ENCODE measurements at places on chromosomes 12 and 14.

DNA sequence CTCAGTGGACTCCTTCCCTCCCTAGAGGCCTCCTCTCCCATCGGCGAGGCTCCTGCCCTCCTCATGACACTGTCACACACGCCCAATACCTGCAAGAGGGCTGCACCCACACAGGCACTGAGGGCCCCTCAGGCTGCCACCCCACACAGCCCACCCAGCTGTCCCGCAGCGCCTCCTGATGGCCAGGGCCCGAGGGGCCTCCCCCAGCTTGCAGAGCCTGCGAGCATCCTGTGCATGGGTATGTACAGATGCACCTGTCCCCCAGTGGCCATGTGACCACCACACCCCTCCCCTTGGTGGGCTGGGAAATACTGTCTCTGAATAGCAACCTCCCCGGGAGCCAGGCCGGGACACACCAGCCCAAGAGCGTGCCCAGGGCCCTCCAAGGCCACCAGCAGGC is 19.0 kb upstream of the NUDT14 start:
- DNase-seq, result no peak

- DNase-seq, result no peak
Measured at GRCh38 chr12:41656454-41656853, 468.3 kb downstream of the PDZRN4 start.

DNA sequence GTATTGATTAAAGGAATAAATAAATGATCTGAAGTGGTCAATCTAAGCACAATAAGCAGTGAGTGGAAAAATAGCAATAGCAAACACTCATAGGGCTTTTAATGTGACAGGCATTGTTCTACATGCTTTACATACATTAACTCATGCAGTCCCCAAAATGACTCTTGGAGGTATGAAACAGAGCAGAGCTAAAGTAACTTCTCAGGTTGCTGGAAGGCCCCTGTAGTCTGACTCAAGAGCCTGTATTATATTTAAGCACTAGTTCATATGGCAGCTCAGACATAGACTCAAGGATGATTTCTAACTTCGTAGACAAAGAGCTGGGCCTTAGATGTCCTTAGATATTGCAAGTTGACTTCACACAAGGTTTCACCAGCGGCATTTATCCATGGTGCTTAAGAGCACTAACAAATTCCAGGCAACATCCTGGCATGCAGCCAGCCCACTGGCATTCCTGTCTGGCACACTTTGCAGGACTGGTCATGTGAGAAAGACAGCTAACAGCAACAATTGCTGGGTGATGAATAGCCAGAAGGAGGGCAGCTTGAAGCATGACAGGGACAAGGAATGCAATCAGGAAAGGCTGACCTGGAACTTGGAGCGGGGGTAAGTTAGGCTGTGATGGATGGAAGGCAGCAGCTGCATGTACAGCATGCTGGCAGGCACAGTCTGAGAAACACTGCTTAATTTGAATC is 22.9 kb upstream of the KTN1 start:
- no peak for DNase-seq

- DNase-seq, result no peak
Measured at GRCh38 chr14:93299866-93300265, 33.0 kb downstream of the BTBD7 start.

- DNase-seq, result peak; percentile 58
Measured at GRCh38 chr12:108772247-108772646, 40.9 kb upstream of the CORO1C start.

GRCh38 chr12:54010053-54010971 is 1.5 kb downstream of the HOXC8 start:
- no peak for DNase-seq

DNA sequence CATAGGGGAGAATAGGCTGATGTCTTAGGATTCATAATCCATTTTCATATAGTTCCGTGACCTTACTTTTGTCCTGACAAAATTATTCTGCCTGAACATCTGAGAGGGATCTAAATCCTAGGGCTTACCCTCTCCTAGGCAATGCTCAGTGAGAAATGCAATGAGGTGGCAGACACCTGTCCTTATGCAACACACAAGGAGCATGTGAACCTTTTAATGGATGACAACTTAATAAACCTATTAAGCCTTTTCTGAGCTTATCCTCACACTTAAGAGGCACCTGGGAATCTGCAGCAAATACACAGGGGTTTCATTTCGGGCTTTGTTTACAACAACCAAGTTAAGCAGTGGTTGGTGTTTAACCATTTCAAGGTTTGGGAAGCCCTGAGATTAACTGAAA is 24.6 kb downstream of the SINHCAF start:
- DNase-seq, result no peak

DNA sequence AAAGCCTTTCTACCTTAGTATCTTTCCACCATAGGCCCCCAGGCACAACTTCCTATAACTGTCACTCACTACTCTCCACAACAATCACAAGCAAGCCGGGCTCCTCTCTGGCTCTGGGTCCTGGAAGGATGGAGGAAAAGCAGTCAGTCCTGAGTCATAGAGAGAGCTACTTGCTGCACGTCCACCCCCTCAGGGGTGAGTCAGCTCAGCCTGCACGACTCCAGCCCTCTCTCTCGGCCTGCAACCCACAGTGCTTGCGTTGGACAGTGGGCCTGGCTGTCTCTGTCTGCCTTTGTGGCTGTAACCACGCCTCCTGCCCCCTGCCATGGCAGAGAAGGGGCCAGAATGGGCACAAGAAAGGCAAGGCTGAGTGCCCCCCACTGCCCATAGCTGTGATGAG is 154.1 kb upstream of the FKBP4 start:
- DNase-seq, result no peak

DNA sequence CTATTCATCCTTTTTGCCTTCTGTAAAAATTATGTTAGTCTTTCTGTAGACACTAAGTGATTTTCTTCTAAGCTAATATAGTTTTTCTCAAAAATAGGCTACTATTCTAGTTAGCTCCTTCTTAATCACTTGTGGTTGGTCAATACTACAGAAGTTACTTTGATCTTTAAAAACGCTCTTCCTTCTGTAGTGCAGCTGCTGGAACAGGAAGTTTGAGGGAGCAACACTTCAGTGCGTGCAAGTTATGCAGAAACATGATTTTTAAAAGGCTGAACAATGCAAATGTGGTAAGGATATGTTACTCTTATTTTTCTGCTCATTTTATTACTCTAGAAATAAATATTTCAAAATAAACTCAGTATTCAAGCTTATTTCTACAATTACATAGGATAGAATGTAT is 11.1 kb upstream of the RERGL start:
- DNase-seq, result no peak

DNA sequence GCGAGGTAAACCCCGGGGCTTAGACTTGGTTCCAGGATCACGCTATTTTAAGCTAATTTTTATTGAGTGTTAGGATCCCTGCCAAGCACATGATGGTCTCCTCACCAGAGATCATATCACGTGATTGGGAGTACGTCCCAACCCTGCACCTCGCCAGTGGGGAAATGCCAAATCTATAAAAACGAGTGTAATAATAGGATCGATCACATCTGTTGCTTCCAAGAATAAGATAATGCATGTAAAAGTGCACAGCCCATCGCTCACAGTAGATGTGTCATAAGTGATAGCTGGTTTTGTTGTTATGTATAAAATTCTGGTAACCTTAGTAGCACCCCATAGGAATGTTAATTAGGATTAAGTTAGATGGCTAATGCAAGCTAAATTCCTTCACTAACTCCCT is 581.0 kb upstream of the TMEM132C start:
- DNase-seq, result no peak

DNA sequence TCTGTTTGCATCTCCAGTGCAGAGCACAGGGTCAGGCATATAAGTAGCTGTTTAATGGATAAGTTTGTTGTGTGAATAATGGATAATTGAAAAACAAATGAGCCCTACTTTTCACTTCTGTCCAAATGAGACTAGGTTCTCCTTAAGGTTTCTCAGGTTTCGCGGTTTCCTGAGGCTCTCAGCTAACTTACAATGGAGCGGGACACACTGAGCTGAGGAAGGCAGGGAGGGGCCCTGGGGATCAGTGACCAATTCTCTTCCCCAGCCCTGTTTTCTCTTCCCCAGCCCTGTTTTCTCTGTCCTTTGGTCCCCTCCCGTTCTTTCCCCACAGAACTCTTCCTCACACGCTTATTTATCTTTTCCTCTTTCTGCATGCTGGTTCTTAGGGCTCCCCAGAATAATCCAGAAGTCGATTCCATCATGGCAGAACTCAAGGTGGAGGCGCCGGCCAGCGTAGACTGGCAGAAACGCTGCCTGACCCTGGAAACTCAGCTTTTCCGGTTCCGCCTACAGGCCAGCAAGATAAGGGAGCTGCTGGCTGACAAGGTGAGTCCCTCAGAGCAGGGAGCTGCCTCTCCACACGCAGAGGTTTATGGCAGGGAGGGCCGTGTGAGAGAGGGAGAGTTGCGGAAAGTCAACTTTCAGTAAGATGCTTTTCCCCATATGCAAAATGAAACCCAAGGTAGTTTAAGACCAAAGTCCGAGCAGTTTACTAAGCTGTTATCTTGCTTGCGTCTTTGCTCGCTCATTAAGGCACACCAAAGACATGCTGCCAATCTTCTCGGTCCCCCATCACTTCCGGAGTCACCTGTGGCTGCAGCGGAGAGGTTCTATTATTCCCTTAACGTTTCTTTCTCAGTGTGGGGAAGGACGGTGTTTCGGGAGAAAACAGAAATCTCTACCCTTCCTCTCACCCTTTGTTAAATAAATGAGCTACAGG is 8.6 kb downstream of the PLEKHH1 start:
- no peak for DNase-seq

DNA sequence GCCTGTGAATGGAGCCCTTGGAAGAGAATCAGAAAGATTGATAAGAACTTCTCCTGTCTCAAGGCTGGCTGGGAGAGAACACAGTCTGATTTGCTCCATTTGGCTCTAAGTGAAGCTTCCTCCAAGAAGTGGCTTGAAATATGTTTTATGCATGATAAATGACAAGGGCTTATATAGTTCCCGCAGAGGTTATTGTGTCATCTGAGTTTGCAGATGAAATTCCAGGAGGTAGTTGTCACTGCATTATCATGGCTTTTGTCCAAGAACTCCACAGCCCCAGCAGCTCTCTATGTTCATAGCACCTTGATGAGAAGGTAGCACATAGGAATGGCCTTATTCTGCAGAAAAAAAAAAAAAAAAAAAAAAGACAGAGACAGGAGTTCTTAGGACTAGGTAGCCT is 108.5 kb downstream of the DACT1 start:
- DNase-seq, result no peak

- peak; percentile 75 for DNase-seq
Measured at GRCh38 chr12:125330645-125331341, 265.6 kb downstream of the AACS start.

GRCh38 chr14:86518298-86518697 is 988.4 kb downstream of the FLRT2 start:
- no peak for DNase-seq

- DNase-seq, result no peak
Measured at GRCh38 chr12:19120795-19121194, 8.7 kb upstream of the PLEKHA5 start.

GRCh38 chr12:24728366-24728765 is 220.5 kb downstream of the BCAT1 start:
- no peak for DNase-seq

- no peak for DNase-seq
Measured at GRCh38 chr14:32947792-32948191, 9.1 kb downstream of the NPAS3 start.

DNA sequence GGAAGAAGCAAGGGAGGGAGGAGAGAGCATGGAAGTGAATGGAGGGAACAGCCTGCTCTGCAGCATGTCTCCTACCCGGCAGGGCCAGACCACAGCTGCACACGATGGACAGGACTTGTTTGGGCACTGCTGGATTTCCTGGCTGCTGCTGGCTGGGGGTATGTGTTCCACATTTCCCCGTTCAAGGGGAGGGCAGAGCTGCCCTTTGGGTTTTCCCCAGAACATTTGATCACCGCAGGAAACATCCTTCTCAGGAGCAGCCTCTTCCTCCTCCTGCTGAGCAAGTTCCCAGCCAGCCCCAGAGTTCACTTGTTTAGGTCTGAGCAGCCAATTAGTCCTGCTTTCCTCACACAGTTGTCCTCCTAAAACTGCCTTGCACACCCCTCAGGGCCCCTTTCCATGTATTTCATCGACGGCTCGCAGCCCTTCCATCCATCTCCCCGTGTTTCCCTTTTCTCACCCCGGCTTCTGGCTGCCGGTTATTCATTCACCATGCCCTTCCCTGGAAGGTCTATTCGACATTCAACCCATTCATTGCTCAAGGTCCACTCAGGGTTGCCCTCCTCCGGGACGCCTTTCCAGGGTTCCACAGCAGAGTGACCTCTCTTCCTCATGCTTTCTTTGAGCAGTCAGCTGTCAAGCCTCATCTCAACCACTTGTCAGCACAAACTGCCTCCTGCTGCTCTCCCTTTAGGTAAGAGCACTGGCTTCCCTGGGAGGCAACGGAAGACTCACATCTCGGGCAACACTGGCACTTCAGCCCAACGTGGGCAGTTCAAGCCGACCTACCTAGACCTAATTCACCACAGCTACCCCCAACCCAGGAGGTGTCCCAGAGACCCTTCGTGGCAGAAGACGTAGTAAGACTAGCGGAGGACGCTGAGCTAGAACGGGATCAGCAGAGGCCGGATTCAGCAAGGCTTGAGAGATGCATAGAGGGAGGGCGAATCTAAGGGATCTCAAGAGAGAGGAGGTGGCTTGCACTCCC is 20.1 kb upstream of the ANO2 start:
- no peak for DNase-seq

GRCh38 chr12:13124656-13125505 is 21.4 kb upstream of the GSG1 start:
- no peak for DNase-seq

- DNase-seq, result no peak
Measured at GRCh38 chr12:64694130-64695040, 64.8 kb downstream of the GNS start.
